ENCODE measurements at places on chromosomes 3 and 15.
A peak's percentile ranks its signal among the peaks of the same experiment; 100 is the strongest.

GRCh38 chr3:150447631-150448465 lies 39.8 kb downstream of the TSC22D2 start:
- no peak overlapping the region for H3K4me3 ChIP-seq
- no peaks in the 10 kb centered on the region for H3K27me3 ChIP-seq
- no peak for DNase-seq
- peaks cover 36% of the 10 kb centered on the region for H3K4me1 ChIP-seq
- peaks cover 30% of the 10 kb centered on the region for H3K36me3 ChIP-seq
- peak overlapping the region; percentile 85 for H3K27ac ChIP-seq

GRCh38 chr3:30612437-30613132 lies 6.2 kb downstream of the TGFBR2 start:
- no peak for DNase-seq
- no peaks in the 10 kb centered on the region for H3K4me1 ChIP-seq
- no peak overlapping the region for H3K27ac ChIP-seq
- no peaks in the 10 kb centered on the region for H3K36me3 ChIP-seq

- no peak for DNase-seq
- no peak overlapping the region for H3K27ac ChIP-seq
These were observed 16.3 kb downstream of the GCSAM start for GRCh38 chr3:112116748-112117186.

- no peaks in the 10 kb centered on the region for H3K27me3 ChIP-seq
- no peak overlapping the region for H3K4me3 ChIP-seq
- peak overlapping the region; percentile 39 for H3K27ac ChIP-seq
These were observed 197.3 kb upstream of the HES1 start for GRCh38 chr3:193938613-193939012.

GRCh38 chr15:26128611-26129140 lies 265.5 kb upstream of the ATP10A start:
- no peaks in the 10 kb centered on the region for H3K27me3 ChIP-seq
- H3K4me1 ChIP-seq, result no peaks in the 10 kb centered on the region
- DNase-seq, result no peak
- no peaks in the 10 kb centered on the region for H3K36me3 ChIP-seq
- H3K27ac ChIP-seq, result no peak overlapping the region

GRCh38 chr3:12730506-12731242 lies 28.4 kb downstream of the TMEM40 start:
- no peak overlapping the region for H3K27ac ChIP-seq
- no peaks in the 10 kb centered on the region for H3K36me3 ChIP-seq
- H3K27me3 ChIP-seq, result peaks cover 25% of the 10 kb centered on the region
- H3K4me1 ChIP-seq, result no peaks in the 10 kb centered on the region
- DNase-seq, result no peak

DNA sequence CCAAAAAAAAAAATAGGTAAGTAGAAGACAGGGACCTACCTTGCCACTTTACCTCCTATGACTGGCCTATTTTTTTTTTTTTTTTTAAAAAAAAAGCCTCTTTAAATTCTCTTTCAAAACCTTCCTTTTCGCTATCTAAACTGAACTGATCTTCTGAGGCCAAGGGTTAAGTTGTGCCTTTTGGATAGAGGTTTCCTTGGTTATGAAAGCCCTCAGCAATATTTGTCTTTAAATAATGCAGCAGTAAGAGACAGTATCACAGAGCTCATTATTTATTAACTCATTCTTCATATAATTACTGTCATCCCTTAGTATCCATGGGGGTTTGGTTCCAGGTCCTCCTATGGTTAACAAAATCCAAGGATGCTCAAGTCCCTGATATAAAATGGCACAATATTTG lies 9.0 kb downstream of the MIX23 start:
- no peaks in the 10 kb centered on the region for H3K27me3 ChIP-seq
- peaks cover 43% of the 10 kb centered on the region for H3K36me3 ChIP-seq
- no peak for DNase-seq
- H3K4me3 ChIP-seq, result no peak overlapping the region
- H3K27ac ChIP-seq, result no peak overlapping the region

DNA sequence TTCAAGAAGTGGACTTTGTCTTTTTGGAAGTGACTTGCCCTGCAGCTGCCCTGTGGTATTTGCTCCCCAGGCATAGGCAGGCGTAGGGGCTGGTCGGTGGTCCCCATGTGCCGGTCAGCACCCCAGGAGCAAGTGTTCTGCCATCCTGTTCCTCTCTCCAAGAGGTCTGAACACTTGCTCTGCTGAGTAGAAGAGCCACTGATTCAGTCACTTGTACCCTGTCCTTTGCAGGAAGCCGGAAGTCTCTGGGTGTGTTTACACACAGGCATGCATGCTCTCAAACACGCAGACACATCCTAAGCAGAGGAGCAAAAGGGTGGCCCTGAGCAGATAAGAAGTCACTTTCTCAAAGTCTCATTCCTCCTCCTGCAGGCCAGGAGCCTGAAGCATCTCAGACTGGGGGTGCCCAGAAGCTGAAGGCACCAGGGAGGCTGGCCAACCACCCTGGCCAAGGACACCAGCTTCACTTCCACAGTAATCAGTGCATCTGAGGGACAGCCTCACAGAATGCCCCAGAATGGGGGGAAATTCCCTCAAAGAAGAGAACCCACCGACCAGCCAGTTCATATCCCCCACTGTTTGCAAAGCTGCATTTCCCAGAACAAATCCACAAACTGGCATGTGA lies 88.7 kb upstream of the POMGNT2 start:
- no peaks in the 10 kb centered on the region for H3K36me3 ChIP-seq
- H3K4me3 ChIP-seq, result no peak overlapping the region
- no peaks in the 10 kb centered on the region for H3K4me1 ChIP-seq
- no peak overlapping the region for H3K27ac ChIP-seq
- DNase-seq, result no peak
- H3K27me3 ChIP-seq, result no peaks in the 10 kb centered on the region

- no peaks in the 10 kb centered on the region for H3K27me3 ChIP-seq
- no peaks in the 10 kb centered on the region for H3K36me3 ChIP-seq
- H3K27ac ChIP-seq, result no peak overlapping the region
- no peak for DNase-seq
- H3K4me3 ChIP-seq, result no peak overlapping the region
These were observed 393.3 kb downstream of the TIGIT start for GRCh38 chr3:114687151-114687550.

DNA sequence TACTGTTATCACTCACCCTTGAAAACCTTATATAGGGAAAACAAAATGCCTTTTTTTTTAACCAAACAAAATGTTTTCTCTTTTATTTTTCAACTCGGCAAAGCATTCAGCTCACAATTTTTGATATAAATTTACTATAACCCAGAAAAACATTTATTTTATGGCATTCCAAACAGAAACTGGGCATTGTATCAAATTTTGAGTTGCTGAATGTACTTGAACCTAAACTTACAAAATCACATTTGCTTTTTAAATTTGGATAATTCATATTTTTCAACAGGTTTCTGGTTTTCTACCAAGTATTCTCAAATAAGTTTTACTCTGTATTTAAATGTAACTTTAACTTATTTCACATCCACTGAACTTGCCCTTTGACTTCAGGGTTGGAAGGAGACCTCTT lies 405.6 kb downstream of the GRM7 start:
- no peaks in the 10 kb centered on the region for H3K4me1 ChIP-seq
- H3K4me3 ChIP-seq, result no peak overlapping the region
- H3K27me3 ChIP-seq, result no peaks in the 10 kb centered on the region
- DNase-seq, result no peak
- H3K36me3 ChIP-seq, result no peaks in the 10 kb centered on the region

DNA sequence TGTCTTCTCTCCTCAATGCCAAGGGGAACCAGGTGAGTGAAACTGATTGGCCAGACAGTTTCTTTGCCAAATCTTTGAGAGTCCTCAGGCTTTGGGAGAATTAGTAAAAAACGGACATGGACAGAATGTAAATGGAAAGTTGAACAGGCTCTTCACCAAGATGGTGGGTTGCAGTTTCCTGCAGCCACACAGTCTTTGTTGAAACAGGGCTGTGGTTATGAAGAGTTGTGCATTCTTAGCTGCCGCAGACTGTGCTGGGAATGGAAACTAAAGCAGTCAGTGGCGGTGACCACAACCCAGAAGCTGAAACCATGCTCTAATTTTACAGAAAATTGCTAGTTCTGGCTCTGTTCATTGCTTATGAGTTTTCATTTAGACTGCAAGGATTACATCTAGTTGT lies 42.1 kb upstream of the TASOR start:
- no peaks in the 10 kb centered on the region for H3K27me3 ChIP-seq
- no peaks in the 10 kb centered on the region for H3K4me1 ChIP-seq
- no peak for DNase-seq
- H3K36me3 ChIP-seq, result no peaks in the 10 kb centered on the region
- no peak overlapping the region for H3K4me3 ChIP-seq

DNA sequence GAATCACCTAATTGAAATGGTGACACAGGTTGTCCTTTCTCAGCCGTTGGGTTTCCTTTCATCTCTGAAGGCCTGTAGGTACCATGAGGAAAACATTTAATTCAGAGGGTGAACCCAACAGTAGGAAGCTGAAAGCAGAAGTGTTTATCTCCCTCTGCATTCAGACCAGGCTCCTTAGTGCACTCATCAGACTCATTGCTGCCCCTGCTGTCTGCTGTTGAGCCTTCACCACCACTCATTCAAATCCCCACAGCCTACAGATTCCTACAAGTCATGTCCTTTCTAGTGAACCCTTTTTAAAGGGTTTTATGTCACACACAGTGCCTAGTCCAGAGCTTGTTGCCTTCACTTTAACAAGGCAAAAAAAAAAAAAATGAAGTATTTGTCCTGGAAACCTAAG lies 13.4 kb downstream of the WDR48 start:
- no peaks in the 10 kb centered on the region for H3K4me1 ChIP-seq
- no peak overlapping the region for H3K27ac ChIP-seq
- H3K27me3 ChIP-seq, result no peaks in the 10 kb centered on the region
- H3K4me3 ChIP-seq, result no peak overlapping the region

- H3K27ac ChIP-seq, result no peak overlapping the region
- H3K27me3 ChIP-seq, result peaks cover 11% of the 10 kb centered on the region
- no peak overlapping the region for H3K4me3 ChIP-seq
- no peaks in the 10 kb centered on the region for H3K36me3 ChIP-seq
These were observed 854 bp upstream of the COL8A1 start for GRCh38 chr3:99637368-99638111.

DNA sequence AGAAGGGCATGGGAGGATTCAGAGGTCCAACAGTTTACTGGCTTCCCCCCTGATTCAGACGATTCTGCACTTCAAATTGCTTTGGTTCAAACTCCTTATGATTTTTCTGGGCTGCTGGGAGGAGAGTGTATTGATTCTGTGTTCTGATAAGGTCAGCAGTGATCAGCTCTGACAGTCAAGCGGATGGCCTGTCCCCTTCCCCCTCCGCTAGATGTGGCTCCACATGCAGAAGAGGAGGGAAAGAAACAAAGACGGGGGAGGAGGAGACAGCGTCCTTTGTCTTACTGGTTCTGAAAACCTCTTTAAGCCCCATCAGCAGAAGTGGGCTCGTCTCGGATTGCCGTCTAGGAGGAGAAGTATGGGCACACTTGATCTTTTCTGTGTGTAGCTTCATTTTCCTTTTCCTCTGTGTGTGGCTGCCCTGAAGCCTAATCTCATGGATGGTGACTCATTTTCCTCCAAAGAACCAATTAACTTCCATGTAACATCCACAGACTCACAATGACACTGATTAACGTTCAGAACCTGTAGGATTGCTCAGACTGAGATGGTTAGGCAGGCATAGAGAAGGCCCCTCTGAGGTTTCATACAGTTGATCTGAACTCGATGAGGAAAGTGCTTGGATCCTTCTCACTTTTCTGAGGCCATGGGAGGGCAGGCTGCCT lies 162.4 kb upstream of the PPP2R3A start:
- no peak for DNase-seq
- no peaks in the 10 kb centered on the region for H3K36me3 ChIP-seq

- no peaks in the 10 kb centered on the region for H3K36me3 ChIP-seq
- no peak overlapping the region for H3K4me3 ChIP-seq
- no peak for DNase-seq
These were observed 2.9 kb downstream of the WNT5A start for GRCh38 chr3:55484191-55484689.

DNA sequence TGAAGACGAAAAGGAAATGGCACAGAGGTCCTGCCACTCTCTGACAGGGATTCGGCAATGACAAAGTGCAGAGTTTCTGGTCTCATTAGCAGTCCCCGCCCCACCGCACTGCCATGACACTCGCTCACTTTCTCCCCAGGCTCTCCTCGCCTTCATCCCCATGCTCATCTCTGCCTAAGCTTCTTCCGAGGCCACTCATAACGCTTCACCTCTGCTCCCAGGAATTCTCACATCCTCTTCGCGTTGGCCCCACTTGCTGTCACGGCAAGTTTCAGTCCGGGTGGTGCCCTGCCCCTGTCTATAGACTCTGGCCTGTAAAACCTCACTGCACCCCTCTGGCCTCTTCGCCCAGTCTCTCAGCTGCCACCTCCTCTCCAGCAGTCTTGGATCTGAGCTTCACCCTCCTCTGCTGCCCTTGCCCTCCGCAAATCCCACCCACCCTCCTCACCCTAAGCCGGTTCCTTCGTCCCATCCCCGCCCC lies 654 bp downstream of the RUBCN start:
- peak; percentile 29 for DNase-seq
- peak overlapping the region; percentile 90 for H3K4me3 ChIP-seq
- peak overlapping the region; percentile 68 for H3K27ac ChIP-seq
- H3K27me3 ChIP-seq, result no peaks in the 10 kb centered on the region
- H3K36me3 ChIP-seq, result peaks cover 9% of the 10 kb centered on the region
- H3K4me1 ChIP-seq, result peaks cover 24% of the 10 kb centered on the region

GRCh38 chr3:28590216-28590615 lies 241.6 kb upstream of the AZI2 start:
- H3K27ac ChIP-seq, result no peak overlapping the region
- no peaks in the 10 kb centered on the region for H3K36me3 ChIP-seq
- no peak for DNase-seq
- H3K4me1 ChIP-seq, result no peaks in the 10 kb centered on the region
- H3K4me3 ChIP-seq, result no peak overlapping the region

DNA sequence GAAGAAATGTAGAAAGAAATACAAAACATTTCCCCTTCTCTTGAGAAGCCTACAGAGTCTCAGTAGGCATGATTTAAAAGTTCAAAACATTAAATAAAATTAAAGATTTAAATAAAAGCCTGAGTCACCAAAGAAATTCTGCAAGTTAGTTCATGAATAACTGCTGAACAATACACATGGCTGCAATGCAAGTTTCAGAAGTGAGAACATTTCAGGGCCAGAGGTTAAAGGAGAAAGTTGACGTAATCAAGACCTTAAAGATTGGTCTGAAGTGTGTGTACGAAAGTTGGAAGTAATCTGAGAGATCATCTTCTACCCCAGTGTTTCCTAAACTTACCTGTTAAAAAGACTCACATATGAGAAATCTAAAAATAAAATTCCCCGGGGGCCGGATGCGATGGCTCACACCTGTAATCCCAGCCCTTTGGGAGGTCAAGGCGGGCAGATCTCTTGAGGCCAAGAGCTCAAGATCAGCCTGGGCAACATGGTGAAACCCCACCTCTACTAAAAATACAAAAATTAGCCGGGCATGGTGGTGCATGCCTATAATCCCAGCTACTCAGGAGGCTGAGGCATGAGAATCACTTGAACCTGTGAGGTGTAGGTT lies 108.7 kb upstream of the PHLDB2 start:
- no peaks in the 10 kb centered on the region for H3K27me3 ChIP-seq
- DNase-seq, result no peak
- no peak overlapping the region for H3K27ac ChIP-seq
- H3K4me1 ChIP-seq, result no peaks in the 10 kb centered on the region
- H3K4me3 ChIP-seq, result no peak overlapping the region

GRCh38 chr3:136547293-136547692 lies 204.9 kb downstream of the STAG1 start:
- no peak for DNase-seq
- no peak overlapping the region for H3K4me3 ChIP-seq
- no peaks in the 10 kb centered on the region for H3K36me3 ChIP-seq
- H3K27me3 ChIP-seq, result no peaks in the 10 kb centered on the region
- no peaks in the 10 kb centered on the region for H3K4me1 ChIP-seq

- no peaks in the 10 kb centered on the region for H3K36me3 ChIP-seq
- DNase-seq, result no peak
- peaks cover 5% of the 10 kb centered on the region for H3K27me3 ChIP-seq
- no peak overlapping the region for H3K27ac ChIP-seq
- no peaks in the 10 kb centered on the region for H3K4me1 ChIP-seq
These were observed 328.4 kb upstream of the UMPS start for GRCh38 chr3:124401843-124402242.
